T1000 (cell line): ENCODE measurements at places on chromosomes 4 and X.

DNA sequence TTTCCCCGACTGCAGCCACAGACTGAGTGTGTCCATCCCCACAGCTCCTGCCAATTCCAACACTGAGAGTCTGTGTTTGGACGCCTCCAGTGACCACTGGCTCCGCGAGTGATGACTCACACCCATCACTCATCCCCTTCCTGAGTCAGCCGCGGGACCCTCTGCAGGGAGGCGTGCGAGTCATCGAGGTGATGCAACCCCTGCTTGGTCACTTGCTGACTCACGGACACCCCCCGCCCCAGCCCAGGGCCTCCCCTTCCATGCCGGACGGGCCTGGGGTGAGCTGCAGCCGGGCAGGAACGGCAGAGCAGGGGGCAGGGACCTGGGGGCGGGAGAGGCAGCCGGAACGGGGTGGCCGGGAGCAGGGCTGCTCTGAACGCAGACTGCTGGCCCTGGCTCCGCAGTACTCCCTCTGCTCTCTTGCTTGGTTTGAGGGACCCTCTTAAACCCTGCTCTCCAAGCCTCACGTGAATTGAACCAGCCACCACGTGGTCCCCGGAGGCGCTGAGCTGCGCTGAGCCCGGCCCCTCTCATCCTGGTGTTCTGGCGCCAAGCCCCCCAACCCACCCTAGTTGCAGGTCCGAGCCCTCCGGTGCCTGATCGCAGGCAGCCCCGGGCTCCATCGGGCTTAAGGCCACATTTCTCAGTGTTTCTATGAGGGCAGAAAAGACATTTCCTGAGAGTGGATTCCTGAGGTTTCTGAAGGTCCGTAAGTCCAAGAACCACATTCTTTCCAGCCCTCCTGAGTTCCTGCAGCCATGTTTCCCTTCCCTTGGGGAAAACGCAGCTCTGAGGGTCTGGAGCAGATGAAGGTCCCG lies 32.4 kb downstream of the FGFRL1 start:
- DNase-seq = peak; percentile 96

GRCh38 chrX:124737771-124738170 lies 391.4 kb downstream of the SH2D1A start:
- no peak for DNase-seq

DNA sequence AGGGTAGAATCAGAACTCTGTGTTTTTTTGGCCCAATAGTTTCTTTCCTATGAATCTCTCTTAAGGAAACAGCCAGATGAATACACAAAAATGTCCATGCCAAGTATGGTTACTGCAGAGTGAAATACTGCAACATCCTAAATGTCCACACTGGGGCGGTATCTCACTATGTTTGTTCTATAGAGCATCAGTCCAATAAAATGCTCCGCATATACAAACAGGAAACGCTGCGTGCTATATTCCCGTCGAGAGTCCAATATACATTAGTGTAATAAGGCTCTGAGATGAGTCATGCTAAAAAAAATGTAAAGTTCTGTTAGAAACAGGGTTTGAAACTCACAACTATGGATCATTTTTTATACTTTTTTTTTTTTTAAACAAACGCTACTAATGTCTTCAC lies 72.9 kb upstream of the ENOX2 start:
- no peak for DNase-seq

- DNase-seq = no peak
These were observed 12.2 kb downstream of the SRD5A3 start for GRCh38 chr4:55358246-55358645.

- no peak for DNase-seq
These were observed 27.5 kb downstream of the LIAS start for GRCh38 chr4:39486221-39486804.

DNA sequence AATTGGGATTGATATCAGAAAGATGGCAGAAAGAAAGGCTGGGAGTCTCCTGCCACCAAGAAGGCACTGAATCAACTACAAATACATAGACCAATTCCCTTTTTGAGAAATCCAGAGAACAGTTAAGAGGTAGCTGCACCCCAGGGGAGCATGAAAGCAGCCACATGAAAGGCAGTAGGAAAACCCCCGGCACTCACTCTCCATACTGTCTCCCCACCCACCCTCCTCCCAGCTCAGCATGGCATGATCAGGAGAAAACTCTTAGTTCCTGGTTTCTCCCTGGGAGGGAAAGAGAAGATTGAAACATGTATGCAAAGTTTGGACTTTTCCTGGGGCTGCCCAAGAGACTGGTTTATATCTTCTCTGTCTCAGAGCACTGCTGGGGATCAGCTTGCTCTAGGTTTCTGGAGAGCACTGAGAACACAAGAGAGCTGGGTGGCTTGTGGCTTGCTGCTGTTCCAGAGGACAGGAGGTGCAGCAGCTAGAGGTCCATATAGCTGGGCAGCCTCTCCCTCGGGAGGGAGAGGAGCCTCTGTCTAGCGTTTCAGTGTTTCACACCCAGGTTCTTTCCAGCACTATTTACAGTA lies 305.7 kb downstream of the PDGFC start:
- DNase-seq = no peak
